ENCODE measurements at places on chromosomes 4 and X.

DNA sequence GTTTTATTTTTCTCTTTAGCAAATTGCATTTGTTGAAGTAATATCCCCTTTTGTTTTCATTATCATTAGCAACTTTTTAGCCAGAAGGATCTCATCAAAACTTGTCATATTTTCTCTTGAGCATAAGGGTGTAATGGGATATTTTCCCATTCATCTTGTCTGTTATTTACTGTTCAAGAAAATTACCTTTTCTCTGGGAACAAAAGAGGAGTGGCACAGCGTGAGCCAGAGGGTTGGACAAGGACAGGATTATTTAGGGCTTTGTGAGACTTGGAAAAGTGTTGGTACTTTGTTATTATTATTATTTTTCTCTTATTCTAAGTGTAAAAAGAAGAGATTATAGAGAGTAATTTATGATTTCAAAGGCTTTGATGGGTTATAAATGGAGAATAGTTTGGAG, 135.9 kb downstream of the PRKX start:
- DNase-seq = no peak

- no peak for DNase-seq
Measured at GRCh38 chr4:77430847-77431246, 174.8 kb upstream of the CXCL13 start.

- DNase-seq = no peak
Measured at GRCh38 chr4:24285759-24286158, 298.6 kb downstream of the DHX15 start.

DNA sequence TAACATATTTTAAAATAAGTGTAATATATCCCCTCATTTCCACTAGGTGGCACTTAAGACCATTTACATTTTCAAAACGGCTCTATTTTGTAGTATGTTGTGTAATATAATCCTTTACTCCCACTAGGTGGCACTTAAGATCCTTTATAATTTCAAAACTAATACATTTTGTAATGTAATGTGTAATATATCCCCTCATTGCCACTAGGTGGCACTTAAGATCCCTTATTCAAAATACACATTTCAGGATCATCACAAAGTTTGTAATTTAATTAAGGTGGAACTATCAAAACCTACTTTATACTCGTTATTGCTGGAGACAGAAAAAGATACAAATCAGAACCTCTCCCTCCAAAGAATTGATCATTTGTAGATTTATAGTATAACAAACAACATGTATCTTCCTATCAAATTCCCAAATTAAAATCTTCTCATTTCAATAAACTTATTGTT, 132.5 kb downstream of the ARHGAP6 start:
- DNase-seq = no peak

- no peak for DNase-seq
Measured at GRCh38 chr4:13920901-13921300, 293.4 kb upstream of the BOD1L1 start.

GRCh38 chr4:111475001-111475400, 670.3 kb upstream of the FAM241A start:
- DNase-seq = no peak

GRCh38 chrX:2960861-2961515, 31.8 kb upstream of the ARSD start:
- no peak for DNase-seq

- DNase-seq = no peak
Measured at GRCh38 chr4:67764183-67764582, 10.0 kb upstream of the GNRHR start.

DNA sequence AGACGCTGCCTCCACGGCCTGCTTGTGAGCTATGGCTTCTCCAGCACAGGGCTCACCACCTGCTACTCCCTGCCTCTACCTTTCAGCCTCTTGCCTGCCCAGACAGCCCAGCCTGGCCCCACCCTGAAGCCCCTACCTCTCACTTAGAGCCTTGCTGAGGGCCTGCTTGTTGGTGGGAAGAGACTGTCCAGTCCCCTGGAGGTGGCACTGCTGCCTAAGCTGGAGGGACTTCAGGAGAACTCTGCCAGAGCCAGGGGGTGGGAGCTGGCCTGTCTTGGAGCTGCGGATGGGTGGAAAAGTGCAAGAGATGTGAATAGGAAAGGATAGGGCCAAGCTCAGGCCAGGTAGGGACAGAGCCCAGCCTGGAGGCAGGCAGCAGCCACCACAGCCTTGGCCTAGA, 2.7 kb upstream of the ZNF185 start:
- DNase-seq = no peak

DNA sequence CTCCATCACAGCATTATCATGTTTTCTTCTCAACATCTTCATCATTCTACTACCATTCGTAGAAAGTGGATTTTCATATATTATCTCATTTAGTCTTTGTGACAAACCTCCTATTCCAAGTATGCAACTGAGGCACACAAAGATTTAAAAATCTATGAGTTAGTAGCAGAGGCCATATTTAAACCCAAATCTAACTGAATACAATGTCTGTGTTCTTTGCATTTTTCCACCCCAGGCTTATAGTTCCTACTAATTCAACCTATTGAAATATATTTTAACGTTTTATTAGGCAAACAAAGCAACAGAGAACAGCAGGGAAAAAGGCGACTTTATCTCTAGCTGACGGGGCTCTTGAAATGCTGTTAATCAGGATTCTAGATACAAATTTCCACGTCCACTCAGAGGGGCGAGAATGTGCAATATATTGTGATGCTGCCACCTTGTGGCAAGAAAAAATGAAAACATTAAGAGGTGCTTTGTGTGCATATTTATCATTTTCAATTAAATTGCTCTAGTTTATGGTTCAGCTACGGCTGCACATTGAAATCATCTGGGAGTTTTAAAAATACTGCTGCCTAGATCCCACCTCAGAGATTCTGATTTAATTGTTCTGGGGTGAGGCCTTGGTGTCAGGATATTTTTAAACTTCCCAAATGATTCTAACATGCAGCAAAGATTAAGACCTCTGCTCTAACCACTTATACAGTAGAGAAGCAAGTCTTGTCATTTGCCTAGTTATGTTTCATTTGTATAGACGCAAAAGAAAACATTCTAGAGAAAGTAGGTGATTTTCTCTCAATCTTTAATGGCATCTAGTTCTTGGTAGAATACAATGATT, 315.9 kb downstream of the MAPK10 start:
- DNase-seq = no peak

DNA sequence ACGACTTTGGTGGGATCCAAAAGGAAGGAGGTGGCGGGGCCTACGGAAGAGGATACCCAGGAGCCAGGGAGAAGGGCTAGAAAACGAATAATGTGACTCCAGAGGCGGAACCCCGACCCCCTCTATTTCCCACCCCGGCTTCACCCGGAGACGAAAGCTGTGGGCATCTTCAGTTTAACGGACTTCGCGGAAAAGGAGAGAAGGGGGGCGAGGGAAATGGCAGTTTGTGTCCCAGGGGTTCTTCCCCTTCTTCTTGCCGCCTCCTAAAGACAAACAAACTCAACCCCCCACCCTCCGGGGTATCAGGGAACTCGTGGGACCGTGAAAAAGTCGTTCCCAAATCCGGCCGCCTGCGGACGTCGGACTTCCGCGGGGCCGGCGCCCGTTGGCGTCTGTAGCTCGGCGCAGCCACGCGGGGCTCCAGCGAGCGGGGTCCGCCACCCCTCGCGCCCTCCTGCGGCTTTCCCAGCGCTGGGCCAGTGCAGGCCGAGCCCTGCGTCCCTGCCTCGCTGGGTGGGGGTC, 3.6 kb upstream of the LEF1 start:
- DNase-seq = peak; percentile 50

- no peak for DNase-seq
Measured at GRCh38 chrX:136574548-136574947, 42.5 kb downstream of the VGLL1 start.

DNA sequence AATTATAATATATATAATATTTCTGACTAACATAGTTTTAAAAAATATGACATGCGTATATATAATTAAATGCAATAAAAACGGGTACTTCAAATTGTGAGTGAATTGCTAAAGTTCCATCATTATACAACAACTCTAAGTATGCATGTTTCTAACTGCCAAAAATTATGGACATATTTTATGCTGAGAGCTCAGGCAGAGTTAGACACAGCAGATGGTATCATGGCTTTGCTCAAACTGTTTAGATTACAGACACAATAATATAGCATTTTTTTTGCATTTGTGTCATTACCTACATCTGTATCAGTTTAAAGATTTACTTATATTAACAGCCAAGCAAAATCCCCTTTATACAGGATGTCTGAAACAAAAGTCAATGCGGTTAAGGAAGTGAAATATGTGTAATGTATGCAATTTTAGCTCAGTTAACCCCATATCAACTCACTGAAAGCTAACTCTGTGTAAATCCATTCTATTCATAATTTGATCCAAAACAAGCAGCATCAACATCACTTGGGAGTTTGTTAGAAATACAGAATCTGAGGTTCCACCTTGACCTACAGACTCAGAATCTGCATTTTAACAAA, 119.1 kb upstream of the CNKSR2 start:
- no peak for DNase-seq

- DNase-seq = no peak
Measured at GRCh38 chr4:166064721-166065120, 191.7 kb downstream of the TLL1 start.

- no peak for DNase-seq
Measured at GRCh38 chrX:129823522-129823921, 20.2 kb downstream of the ZDHHC9 start.

- DNase-seq = no peak
Measured at GRCh38 chr4:184392316-184392715, 82.0 kb downstream of the IRF2 start.

- DNase-seq = no peak
Measured at GRCh38 chr4:62004881-62005280, 804.8 kb downstream of the ADGRL3 start.

DNA sequence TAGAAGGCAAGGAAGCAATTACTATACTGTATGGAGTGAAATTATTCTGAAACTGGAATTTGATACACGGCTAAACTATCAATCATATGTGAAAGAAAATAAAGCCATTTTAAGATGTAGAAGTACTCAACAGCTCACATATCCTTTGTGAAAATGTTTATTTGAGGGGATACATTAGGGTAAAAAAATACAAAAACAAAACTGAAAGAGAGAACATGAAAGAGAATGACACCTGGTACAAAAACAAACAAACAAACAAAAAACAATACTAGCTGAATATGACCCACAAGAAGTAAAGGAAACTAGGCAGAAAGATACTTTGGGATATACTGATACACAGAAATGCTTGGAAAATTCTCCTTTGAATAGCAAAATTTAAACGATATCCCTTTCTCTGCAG, 20.8 kb upstream of the AREG start:
- no peak for DNase-seq

- no peak for DNase-seq
Measured at GRCh38 chr4:88054229-88054628, 46.8 kb downstream of the PKD2 start.

- no peak for DNase-seq
Measured at GRCh38 chrX:40632199-40632598, 9.0 kb downstream of the MPC1L start.

Data from activated CD4-positive, alpha-beta T cell treated with anti-CD3 and anti-CD28 coated beads, Interleukin-2, amount 50 U/mL, for 48 hours (primary cell).